Amniotic stem cell (primary cell): ENCODE measurements at places on chromosomes 6 and 20.

GRCh38 chr6:141562851-141563763, 569.6 kb upstream of the GJE1 start:
- peak; percentile 56 for DNase-seq

- no peak for DNase-seq
These were observed 192.2 kb downstream of the SASH1 start for GRCh38 chr6:148534871-148535270.

DNA sequence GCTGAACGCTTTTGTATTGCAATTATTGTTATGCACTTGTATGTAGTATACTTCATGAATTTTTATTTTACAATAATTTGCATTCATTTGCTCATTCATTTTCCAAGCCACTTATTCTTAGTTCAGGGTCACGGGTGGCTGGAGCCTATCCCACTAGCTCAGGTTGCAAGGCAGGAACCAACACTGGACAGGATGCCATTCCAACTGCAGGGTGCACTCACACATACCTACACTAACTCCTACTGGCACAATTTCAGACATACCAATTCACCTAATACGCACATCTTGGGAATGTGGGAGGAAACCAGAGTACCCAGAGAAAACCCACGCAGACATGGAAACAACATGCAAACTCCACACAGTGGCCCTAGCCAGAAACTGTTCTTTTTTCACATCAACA, 61.8 kb downstream of the LMBRD1 start:
- DNase-seq, result no peak

GRCh38 chr20:39081255-39081654, 119.1 kb downstream of the DHX35 start:
- peak; percentile 45 for DNase-seq

- no peak for DNase-seq
These were observed 42.8 kb upstream of the UBR2 start for GRCh38 chr6:42520786-42521607.

GRCh38 chr6:86010915-86011786, 368.5 kb upstream of the SYNCRIP start:
- DNase-seq, result no peak

DNA sequence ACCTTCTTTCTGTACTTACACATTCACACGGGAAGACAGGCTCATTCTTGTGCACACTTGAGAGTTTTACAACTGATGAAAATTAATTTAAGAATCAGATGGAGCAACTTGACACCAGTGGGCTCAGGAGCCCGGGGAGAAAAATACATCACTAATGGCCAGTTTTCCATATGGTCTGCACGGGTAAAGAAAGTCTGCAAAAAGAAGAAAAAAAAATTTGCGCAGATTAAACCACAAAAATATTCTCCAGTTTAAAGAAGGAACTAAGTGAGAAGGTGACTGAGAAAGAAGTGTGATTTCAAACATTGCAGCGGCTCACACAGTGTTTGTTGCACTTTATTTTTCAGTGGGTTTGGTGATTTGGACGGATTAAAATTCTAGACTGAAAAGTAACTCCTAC, at the start of gene TULP4:
Gene TULP4, plus strand, starts transcription at position 301 of the 400 bp plus-strand sequence. CDS start 1,552 bp downstream, outside the sequence.
- DNase-seq, result no peak

- DNase-seq, result no peak
These were observed 1.1 kb downstream of the CTSA start for GRCh38 chr20:45892049-45892825.

GRCh38 chr6:161496941-161497340, 223.1 kb upstream of the AGPAT4 start:
- DNase-seq, result no peak

DNA sequence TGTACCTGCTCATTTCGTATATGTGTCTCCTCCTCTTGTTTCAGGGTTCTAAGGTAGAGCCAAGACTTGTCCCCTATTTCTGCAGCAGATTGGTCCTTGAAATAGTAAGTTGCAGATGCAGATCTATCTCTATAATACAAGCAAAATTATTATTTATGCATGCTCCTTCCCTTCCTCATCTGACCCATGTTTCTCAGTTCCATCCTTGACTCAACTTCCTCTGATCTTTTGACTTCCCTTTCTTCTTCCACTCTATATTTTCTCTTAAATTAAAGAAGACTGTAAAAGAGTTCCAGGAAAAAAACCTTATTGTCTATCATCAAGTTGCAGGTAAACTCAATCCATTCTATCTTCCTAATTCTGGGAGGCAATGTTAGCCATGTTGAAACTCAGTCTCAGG, 23.7 kb downstream of the PLA2G7 start:
- no peak for DNase-seq

GRCh38 chr6:157677235-157677634, 145.8 kb upstream of the SNX9 start:
- no peak for DNase-seq

- DNase-seq, result no peak
These were observed 167.9 kb downstream of the PREX1 start for GRCh38 chr20:48659858-48660257.

- no peak for DNase-seq
These were observed 15.1 kb downstream of the ADGRG6 start for GRCh38 chr6:142316791-142317368.

DNA sequence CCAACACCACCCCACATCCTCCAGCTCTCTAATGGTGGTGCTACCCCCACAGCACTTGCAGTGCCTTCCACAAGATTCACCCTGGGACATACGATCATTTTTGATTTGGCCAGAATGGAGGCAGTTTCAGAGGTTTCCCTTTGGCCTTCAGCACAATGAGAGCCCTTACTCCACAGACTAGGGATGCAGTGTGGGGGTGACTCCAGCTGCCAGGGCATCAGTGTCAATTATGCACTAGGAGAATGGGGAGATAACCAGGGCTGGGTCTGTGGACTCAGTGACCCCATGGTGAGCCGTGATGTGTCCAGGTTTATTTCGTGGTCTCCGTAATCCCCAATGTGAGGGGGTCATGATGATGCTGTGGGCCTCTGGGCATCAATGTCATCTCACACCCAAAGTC, 31.5 kb upstream of the MICB start:
- no peak for DNase-seq

DNA sequence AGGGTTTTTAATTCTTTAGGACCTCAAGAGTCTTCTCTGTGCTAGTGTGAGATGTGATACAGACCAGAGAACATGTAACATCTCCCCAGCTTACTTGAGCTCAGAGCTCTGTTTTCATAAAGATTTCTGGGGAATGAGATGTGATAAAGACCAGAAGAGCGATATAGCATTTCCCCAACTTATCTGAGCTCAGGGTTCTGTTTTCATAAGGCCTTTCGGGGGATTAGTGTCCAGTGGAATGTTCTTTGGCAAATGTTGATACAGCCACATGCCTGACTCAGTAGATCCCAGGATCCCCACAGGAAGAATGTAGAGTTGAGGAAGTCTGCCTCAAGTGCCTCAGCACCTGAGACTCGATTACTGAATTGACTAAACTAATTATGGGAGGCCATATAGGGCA, 18.7 kb upstream of the TOP1 start:
- DNase-seq, result no peak

DNA sequence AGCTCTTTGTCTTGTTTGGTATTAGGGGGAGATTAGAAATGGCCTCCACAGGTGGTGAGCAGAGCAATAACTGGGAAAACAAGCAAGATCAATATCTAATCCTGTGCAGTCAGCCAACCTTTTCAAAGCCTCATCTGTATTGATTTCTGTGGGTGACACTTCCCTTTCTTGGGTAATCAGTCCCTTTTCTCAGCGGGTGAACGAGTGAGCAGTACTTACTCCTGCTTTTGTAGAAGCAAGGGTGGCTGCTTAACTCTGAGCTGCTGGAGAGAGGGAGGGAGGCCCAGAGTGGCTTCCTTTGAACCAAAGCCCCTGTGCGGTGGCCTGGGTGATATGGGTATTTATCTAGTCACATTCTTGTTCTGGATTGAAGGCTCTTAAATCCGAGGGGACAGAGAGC, 254.8 kb upstream of the CHD6 start:
- DNase-seq, result no peak

GRCh38 chr6:33343953-33344611, 26.5 kb upstream of the ZBTB22 start:
- DNase-seq, result no peak

DNA sequence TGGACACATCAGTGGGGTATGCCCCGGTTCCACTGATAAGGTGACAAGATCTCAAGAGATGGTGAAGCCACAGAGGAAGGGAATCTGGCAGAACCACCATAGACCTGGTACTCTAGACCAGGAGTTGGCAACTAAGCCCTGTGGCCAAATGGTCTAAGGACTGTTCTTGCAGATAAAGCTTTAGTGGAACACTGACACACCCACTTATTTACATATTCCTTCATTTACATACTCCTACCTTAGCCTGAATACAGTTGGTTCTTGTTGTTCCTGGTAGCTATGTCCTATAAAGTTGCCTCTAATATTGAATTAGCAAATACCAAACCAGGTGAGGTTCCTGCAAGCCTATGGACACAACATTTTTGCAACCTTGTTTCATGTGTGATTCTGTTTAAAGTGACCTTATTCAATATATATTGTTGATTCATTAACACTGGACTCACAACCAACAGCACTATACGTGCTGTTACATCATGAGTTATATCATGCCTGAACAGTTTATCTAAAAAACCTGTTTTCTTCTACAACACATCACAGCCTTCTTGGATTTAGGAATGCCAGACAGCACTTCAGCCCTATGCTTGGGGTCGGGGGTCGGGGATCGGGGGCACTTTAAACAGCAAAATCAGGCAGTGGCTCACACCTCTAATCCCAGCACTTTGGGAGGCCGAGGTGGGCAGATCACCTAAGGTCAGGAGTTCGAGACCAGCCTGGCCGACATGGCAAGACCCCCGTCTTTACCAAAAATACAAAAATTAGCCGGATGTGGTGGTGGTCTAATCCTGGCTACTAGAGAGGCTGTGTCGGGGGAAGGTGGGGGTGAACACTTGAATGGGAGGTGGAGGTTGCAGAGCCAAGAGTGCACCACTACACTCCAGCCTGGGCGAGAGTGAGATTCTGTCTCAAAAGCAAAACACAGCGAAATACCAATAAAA, 2.5 kb downstream of the CCDC167 start:
- no peak for DNase-seq

- DNase-seq, result no peak
These were observed 29.9 kb downstream of the MAP3K7 start for GRCh38 chr6:90557006-90557405.

GRCh38 chr20:6718662-6719368, 48.7 kb upstream of the BMP2 start:
- no peak for DNase-seq

DNA sequence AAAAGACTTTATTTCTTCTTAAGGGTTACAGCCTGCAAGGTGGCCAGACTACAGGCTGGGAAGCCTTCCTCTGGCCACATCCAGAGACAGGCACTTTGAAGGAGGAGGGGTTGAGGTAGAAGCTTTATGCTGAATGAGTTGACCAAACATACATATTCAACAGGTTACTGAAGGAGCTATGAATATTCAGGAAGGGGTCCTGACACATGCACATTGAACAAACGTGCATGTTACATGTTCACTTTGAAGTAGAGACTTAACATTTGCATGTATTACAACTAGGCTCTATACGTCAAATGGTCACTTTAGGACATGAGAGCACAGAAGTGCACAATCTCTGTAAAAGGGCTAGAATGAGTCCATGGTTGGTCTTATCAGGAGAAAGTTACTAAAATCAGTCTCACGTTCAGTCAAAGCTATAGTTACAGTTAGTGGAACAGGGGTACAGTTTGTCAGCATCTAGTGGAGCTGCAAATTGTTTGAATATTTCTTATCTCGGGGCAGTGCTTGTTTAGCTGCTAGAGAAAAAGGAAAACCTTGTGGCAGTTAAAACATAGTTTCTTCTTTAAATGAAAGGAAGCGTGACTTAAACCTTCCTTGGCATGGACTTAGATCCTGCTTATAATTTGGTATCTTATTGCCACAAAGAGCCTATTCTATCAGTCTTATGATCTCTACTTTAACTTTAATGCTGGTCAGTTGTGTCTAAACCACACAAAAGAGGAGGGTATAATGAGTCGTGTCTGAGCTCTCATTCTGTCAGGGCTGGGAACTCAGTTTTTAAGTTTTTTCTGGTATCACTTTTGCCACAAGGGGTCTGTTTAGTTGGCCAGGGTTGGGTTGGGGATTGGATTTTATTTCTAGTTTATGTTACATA, 4.6 kb upstream of the ZSCAN9 start:
- DNase-seq, result no peak

DNA sequence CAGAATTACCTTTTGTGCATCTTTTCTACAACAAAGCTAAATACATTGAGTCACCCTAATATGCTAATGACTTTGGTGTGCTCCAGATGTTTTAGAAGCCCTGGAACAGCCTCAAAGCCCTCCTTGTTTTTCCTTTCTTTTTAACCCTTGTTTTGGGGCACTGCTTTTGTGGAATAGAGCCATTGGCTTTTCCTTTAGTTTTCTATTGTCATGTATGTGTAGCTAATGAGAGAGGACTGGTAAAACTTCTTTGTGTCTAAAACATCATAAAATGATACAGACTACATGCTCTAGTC, 158.8 kb downstream of the JARID2 start:
- no peak for DNase-seq

- DNase-seq, result peak; percentile 88
These were observed 84.3 kb upstream of the RALY start for GRCh38 chr20:33909331-33909921.

GRCh38 chr6:166754218-166755030, 127.4 kb upstream of the RPS6KA2 start:
- DNase-seq, result no peak

DNA sequence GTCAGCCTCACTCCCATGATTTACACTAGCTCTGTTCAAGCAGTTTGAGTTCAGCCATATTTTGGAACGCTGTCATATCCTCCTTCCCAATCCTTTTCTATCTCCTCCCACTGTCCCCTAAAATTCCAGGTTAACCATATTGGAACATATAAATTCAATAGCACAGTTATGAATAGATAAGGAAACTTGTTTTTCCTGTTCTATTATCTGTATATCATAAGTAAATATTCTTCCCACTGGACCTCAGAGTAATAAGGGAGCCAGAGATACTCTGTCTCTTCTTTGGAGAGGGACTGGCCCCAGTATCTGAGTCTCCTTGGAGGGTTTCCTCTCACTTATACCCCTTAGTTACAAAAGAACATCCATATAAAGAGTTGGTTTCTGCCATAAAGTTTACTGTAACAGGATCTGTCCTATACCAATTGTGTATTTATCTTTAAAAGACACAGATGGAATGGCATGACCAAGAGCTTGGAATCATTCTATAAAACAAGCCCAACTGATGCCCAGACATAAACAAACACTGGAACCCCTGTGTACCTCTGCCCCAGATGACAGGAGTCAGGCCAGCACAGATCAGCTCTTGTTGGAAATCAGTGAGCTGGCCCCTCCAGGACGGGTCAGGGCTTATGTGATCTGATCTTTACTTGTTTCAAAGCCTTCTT, 67.1 kb downstream of the EPB41L2 start:
- DNase-seq, result no peak
